ENCODE measurements at places on chromosomes 5 and 9.

GRCh38 chr9:115985657-115986056, 167.9 kb upstream of the PAPPA start:
- no peak for DNase-seq

DNA sequence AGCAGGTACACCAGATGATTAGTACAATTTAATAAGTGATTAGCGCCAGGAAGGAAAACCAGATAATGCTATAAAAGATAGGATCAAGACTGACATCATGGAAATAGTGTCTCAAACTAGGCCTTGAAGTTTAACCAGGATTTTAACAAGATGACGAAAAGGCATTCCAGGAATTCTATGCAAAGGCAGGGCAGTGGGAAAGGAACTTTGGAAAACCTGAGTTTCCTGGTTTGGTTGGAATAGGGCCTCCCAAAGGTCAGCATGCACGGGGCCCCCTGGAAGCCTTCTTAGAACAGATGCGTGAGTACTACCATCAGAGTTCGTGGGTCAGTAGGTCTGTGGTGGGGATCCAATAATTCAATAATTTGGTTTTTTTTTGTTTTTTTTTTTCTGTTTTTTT, 935.2 kb upstream of the DMAC1 start:
- DNase-seq: no peak

DNA sequence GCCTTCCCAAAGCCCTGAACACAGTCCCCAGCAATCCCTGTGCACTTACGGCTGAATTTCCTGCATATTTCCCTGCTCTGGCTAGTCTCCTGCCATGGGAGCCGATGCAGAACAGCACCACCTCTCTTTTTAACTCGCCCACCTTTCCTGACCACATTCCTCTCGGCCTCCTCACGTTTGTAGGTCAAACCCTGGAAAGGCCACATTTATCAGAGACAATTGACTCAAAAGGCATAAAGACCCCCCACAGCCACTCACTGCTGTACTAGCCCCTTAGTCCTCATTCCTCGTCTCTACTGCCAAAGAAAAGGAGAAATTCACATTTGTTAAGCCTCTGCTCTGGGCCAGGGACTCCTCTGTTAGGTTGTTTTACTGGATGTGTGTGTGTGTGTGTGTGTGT, 43.6 kb downstream of the ENC1 start:
- DNase-seq: no peak

GRCh38 chr5:61311836-61312808, 19.9 kb upstream of the ZSWIM6 start:
- no peak for DNase-seq

DNA sequence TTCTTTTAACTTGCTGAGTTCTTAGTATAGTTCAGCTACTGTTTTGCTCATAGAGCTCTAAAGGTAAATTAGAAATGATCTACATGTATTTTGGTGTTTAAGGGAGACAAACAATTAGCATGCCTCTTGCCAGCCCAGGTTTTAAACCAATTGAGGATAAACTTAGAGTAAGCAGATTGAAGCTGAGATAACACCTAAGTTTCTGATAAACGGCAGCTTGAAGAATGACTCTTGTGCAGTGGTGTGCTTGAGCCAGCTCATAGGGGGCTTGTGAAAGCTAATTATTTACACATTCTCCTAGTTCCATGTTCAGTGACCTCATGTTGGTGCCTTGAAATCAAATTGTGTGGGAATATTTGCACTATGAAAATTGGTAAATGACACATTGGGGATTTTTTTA, 193.0 kb downstream of the PRR16 start:
- DNase-seq: no peak

Data from activated CD4-positive, alpha-beta T cell treated with anti-CD3 and anti-CD28 coated beads, Interleukin-2, amount 50 U/mL, for 16 hours (primary cell).